Stomach (tissue), 19 donors: ENCODE measurements at places on chromosomes 3 and 15. TPM values are rescaled to one million over a fixed set of nuclear protein-coding genes. Genes with fewer than 3 reads are reported as not detected.

- no peak for DNase-seq
Measured at GRCh38 chr3:185929192-185930151, 8.3 kb downstream of the TRA2B start.

DNA sequence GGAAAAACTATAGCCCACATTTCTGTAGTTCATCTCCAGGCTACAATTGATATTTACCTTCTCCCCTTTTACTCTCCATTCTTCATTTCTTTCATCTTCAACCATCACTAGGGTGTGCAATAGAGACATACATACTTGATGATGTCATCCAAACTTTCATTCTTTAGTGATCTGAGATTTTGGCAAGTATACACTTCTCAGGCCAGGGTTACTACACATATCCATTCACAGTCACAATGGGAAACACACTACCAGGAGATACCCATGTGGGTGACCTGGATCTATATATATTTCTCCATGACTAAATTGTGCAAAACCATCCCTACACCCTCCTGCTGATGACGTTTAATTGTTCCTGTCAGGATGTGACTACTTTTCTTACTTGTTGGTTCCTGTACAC is 769.5 kb upstream of the DPPA4 start:
- no peak for DNase-seq

- DNase-seq, result no peak
Measured at GRCh38 chr3:30344288-30344687, 262.1 kb upstream of the TGFBR2 start.

DNA sequence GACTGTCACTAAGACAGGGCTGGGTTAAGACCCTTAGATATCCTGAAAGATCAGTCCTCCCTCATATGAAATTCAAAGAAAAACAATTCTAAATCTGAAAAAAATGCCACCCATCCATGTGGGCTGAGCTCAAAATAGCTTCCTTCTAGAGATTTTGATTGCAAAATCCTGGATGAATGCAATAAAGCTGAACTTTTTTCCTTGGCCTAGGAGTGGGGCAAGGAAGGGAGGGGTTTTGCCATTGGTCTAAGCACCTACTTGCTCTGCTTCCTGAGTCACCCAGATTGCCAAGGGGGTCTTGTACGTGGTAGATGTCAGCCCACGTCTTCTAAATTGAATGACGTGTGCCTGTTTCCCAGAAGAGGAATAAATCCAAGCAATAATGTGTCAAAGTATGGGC is 15.3 kb upstream of the SMAD3 start:
- DNase-seq, result no peak

Gene P2RY14
- total RNA-seq, result 9.9 TPM

DNA sequence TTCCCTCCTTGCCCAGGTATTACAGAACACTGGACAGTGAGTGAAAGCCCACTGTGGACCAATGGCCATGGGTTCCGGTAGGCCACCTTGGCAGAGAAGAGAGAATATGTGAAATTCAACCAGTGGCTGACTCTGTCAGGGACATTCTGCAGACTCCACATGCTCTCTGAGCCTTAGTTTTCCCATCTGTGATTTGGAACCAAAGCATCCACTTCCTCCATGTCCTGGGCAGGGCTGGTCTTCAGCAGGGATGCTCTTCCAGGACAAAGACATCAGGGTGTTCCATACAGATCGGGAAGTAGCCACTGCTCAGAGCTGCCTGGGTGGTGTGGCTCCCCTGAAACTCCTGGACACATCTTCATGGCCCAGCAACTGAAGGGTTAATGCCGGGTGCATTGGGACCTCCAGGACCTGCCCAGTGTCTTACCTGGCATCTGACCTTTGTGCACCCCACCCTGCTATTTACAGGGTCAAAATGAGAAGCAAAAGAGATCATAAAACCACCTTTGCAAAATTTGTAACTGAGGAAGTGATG is 28.3 kb upstream of the TRPM1 start:
- no peak for DNase-seq

DNA sequence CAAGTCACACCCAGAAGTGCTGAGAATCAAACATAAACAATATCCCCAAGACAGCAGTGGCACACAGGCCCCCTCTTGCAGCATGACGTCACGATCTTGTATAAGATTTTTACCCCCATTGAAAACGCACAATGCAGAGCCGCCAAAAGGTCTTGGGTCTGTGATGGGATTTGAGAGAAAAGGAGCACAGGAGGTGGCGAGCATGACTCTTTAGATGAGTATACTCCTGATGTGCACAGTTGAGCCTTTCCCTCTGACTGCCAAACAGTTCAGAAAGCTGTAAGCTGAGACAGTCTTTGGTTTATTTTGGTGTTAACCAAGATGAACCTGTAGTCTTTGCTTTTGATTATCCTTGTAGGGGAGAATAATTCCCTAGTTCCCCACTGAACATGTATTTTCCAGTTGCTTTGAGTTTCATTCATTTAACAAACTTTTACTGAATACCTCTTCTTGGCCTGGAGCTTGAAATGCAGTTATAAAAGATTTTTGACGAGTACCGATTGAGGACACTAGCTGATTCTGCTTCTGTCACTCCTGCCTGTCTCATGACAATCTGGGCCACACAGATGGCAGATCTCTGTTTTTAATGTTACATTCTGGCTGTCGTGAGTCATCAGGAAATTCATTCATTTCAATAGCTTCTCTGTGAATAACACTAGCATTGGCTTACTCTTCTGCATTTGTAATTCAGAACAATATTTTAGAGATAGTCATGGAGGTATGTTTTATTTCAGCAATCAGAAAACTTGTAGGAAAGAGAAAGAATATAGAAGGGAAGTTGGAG is 28.9 kb downstream of the CFAP91 start:
- no peak for DNase-seq

- no peak for DNase-seq
Measured at GRCh38 chr3:129897026-129897425, 3.5 kb upstream of the TMCC1 start.

DNA sequence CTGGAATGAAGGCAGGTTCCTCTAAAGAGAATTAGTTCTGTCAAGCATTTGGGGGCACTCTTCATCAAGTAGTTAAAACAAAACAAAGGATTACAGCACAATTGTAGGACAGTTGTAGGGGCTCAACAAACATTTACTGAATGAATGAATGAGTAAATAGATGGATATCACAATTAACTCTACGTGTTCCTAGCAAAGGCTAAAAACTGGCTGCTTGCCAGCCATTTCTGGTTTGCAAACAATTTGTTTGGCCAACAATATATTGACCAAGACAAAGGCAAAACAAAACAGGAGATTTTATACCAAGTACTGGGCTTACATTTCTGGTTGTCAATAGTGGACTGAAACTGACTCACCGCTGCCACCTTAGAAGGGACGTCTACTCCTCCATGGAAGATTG is 116.8 kb downstream of the ZNF280D start:
- no peak for DNase-seq

Gene PLA1A
- 3.1 TPM for total RNA-seq

GRCh38 chr3:141094790-141095545 is 43.8 kb downstream of the SPSB4 start:
- peak; percentile 95 for DNase-seq

DNA sequence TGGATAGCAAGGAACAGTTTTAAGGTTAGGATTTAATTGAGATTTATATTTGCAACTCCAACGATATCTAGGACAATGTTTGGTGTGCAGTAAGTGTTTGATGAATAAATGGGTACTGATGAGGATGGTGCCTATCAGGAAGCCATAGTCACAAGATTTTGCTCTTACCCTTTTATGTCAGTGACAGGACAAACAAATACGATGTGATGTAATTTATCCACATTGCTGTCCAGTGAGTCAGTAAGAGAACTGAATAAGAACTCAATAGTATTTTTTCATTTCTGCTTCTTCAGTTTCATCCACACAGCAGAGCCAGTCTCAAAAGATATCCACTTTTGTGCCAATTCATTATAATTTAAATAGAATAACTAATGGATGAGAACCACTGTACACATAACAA is 18.5 kb downstream of the C3orf85 start:
- DNase-seq, result no peak

DNA sequence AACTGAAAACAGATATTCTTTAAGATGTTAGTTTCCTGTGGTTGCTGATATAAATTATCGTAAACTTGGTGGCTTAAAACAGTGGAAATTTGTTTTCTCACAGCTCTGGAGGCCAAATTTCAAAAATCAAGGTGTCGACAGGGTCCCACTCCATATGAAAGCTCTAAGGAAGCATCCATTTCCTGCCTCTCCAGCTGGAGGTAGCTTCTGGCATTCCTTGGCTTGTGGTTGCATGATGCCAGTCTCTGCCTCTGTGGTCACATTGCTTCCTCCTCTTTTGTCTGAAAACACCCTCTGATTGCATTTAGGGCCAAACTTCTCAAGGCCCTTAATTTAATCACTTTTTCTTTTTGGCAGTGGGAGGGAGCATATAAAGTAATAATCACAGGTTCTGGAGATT is 96.8 kb downstream of the PPM1L start:
- DNase-seq, result no peak

- DNase-seq, result no peak
Measured at GRCh38 chr3:50442945-50443579, 60.4 kb downstream of the CACNA2D2 start.

GRCh38 chr3:126930936-126931600 is 51.8 kb upstream of the PLXNA1 start:
- DNase-seq, result no peak

Gene SNURF
- 2.7 TPM for total RNA-seq

DNA sequence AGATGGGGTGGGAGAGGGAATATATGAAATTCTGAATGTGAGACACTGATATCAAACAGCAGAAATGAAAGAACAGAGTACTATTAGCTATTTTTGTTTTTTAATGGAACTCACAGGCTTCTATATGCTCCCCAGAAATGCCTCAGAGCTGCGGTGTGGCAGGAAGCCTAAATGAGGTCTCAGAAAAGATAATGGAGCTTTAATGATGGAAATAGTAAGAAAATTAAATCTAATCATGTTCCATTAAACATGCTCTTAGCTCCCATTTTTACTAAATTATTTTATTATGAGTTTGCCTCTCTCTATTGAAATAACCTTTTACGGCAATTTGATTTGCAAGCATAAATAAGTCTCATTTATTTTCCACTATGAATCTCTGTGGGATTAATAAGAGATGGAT is 378.9 kb downstream of the ULK4 start:
- no peak for DNase-seq

DNA sequence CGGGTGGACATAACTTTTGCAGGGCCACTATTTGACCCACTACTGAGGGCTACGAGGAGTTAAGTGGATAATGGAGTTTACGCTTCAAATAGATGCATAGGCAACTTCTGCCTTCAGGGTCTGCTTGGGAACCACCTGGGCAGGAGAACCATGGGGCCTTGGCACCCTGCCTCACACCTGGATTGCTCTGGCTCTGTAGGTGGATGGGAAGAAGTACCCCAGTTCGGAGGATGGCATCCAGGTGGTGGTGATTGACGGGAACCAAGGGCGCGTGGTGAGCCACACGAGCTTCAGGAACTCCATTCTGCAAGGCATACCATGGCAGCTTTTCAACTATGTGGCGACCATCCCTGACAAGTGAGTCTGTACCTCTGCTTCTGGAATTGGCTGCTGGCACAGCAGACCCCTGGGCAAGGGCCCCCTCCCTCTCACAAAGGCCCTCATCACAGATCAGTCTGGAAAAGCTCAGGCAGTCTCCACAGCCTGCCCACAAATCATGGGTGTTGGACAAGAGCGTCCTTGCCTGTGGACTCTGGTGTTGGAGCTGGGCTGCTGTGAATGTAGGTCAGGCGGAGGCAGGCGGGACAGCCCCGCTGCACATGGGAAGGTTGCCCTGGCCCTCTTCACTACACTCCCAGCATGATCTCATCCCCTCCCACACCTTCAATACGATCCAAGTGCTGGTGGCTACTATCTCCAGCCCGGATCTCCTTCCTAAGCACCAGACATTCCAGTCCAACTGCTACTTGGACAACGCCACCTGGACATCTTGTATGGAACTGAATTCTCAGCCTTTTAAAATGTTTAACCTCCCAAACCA is 46.7 kb downstream of the MESD start:
- peak; percentile 41 for DNase-seq

- DNase-seq, result no peak
Measured at GRCh38 chr3:43043071-43043766, 62.7 kb downstream of the POMGNT2 start.

DNA sequence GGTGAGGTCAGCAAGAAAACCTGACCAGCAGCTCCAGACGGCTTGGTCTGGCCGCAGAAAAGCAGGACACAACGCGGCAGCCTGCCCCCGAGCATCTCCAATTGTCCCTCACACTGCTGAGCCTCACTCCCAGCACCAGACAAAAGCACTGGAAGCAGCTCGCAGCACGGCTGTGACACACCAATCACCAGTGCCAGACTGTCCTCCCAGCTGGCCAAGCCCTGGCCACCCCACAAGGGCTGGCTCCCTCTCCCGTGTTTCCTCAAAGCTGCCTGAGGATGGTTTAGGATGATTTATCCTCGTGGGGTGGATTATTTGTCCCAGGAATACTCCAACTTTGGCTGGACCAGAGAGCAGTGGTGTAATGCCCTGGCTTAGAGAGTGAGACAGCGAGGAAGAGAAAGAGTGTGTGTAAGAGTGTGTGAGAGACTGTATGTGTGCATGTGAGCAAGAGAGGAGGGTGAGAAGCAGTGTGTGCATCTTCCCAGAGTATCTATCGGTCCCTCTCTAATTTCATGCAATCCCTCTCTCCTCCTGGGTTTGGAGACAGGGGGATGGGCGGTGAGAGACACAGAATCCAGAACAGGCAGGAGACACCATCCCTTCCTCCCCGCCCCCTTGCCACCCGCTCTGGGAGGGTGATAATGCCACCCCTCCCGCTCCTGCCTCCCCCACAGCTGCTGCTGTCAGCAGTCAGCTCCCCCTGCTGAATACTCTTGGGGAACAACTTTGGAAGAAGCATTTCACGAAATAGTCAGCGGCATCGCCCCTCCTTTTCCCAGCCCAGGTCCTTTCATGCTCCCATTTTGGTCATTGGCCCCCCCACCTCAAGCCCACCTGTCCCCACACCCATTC is 34.2 kb downstream of the SEMA5B start:
- DNase-seq, result no peak

DNA sequence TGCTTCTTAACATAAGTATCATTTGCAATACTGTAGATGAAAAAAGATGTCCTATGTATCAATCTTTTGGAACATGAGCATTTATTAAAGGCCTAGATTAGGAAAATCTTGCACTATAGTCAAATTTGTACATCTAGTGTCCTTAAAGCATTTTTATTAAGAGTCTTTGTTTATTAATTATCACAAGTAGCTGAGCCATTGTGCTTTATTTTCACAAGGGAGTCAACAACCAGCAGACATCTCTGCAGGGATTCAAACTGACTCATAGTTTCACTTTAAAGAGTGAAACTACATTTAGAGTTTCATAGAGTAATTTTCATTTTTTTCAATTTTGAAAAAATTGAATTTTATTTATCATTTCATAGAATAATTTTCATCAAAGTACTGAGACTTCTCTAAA is 94.5 kb upstream of the EIF1B start:
- no peak for DNase-seq

Gene SKOR1
- total RNA-seq, result 0.92 TPM

- DNase-seq, result no peak
Measured at GRCh38 chr3:176490357-176490756, 706.9 kb downstream of the TBL1XR1 start.

Gene AHSG
- not detected for total RNA-seq

DNA sequence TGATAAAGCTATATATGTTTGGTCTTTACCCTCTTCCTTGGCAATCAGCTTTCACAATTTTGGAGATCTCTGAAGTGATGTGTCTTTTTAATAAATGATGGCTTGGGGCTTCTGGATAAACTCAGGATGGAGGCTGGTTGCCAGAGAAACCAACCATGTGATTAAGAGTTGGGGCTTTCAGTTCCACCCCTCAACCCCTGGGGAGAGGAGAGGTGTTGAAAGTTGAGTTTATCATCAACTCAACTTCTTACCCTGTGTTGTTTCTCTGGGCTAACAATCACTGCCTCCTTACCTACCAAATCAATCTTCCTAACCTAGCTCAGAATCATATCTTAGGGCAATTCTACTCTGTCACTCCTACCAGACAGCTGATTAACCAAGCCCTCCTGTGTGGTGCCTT is 735.8 kb downstream of the ZPLD1 start:
- no peak for DNase-seq

Gene DNASE1L3
- 10.4 TPM for total RNA-seq
